Nephron progenitor cell (in vitro differentiated cells): ENCODE measurements at places on chromosomes 11 and 22.
A peak's percentile ranks its signal among the peaks of the same experiment; 100 is the strongest.

DNA sequence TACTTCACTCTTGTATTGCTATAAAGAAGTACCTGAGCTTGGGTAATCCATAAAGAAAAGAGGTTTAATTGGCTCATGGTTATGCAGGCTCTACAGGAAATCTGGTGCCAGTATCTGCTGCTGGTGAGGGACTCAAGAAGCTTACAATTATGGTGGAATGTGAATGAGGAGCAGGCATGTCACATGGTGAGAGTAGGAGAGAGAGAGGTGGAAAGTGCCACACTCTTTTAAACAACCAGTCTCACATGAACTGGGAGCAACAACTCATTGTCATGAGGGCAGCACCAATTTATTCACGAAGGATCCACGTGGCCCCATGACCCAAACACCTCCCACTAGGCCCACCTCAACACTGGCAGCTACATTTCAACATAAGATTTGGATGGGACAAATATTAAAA lies 24.6 kb upstream of the IGLL5 start:
- no peak for DNase-seq

DNA sequence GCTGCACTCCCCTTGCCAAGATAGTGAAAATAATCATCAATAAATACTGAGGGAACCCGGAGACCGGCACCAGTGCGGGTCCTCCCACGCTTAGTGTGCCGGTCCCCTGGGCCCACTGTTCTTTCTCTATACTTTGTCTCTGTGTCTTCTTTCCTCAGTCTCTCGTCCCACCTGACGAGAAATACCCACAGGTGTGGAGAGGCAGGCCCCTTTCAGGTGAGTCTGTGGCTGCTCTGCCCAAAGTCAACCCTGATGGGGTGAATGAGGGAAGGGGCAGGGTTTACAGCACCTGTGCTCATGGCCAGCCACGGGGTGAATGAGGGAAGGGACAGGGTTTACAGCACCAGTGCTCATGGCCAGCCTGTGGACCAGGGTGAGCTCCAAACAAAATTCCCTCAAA lies 4.7 kb downstream of the BET1L start:
- DNase-seq, result no peak

GRCh38 chr11:5881756-5882155 lies 1.3 kb downstream of the OR52E4 start:
- DNase-seq, result no peak

- no peak for DNase-seq
Observed at GRCh38 chr11:119317592-119318239, 786 bp upstream of the MCAM start.

DNA sequence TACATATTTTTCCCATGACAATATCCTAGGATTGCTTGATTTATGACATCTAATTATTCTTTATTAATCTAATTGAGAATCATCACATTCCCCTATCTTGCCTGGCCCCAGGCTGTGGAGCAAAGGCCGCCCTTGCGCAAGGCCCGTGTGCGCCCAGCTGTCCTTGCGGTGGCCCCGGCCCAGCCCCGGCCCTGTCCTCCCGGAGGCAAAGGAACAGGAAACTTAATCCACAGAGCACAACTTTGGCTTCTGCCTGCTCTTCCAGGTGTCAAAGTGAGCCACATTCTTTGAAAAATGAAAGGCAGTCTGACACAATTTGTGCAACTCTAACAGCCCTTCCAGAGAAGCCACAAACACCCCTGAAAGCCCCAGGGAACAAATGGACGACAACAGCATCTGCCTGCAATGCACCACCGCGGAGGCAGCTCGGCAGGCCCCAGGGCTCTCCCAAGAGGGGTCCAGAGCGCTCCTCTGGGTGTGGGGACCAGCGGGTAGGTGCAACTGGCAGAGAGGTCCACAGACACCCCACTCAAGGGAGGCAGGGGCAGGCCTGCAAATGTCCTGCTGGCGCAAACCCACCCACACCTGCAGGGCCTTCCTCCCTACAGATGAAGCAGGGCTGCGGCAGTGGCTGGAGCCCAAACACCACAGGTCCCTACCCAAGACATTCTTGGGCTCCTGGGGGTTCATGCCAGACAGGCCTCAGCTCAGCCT lies 30.3 kb downstream of the GNB1L start:
- no peak for DNase-seq

GRCh38 chr22:49569286-49570031 lies 258.2 kb downstream of the BRD1 start:
- DNase-seq, result no peak

- DNase-seq, result no peak
Observed at GRCh38 chr22:39133871-39134270, 18.6 kb downstream of the CBX7 start.

- no peak for DNase-seq
Observed at GRCh38 chr22:47987885-47988515, 1225.5 kb downstream of the TBC1D22A start.

- no peak for DNase-seq
Observed at GRCh38 chr22:47630741-47631534, 868.5 kb downstream of the TBC1D22A start.

- DNase-seq, result no peak
Observed at GRCh38 chr11:119307219-119307618, 9.7 kb downstream of the MCAM start.

DNA sequence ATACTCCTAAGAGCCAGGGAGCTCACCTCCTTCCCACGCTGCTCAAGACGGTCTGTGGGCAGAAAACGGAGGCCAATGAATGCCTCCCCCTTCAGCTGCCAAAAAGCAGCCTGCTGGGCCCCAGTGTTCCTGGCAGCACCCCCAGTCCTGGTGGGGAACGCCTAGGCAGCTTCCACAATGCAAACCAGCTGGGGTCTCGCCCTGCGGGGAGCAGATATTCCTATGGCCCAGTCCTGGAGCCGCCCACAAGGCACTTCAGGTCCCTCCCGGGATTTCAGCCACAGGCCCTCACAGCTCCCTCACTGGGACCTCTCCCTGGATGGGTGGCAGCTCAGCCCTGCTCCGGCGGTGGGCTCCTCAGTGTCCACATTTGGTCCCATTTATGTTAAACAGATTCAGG lies 29.2 kb downstream of the A4GALT start:
- DNase-seq, result no peak

- DNase-seq, result no peak
Observed at GRCh38 chr11:73410627-73411026, 34.4 kb downstream of the RELT start.

- DNase-seq, result peak; percentile 71
Observed at GRCh38 chr11:8871171-8871775, 39.7 kb upstream of the AKIP1 start.

DNA sequence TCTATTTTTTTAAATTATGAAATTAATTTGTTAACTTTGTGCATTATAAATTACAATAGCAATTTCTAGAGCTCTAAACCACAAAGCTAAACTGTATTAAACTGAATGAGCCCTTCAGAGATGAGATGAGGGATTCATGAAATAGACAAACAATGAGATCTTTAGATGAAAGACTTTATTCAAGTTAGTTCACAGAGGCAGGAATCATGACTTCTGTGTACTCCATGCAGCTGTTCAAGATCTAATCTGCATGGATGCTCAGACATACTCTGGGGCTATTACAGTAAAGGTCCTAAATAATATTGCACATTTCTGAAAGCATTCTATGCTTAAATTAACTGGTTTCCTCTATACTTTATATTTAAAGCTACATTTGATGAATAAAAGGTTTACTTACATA lies 122.7 kb downstream of the FCHSD2 start:
- DNase-seq, result no peak

- DNase-seq, result no peak
Observed at GRCh38 chr22:19271856-19272535, 19.5 kb downstream of the CLTCL1 start.

DNA sequence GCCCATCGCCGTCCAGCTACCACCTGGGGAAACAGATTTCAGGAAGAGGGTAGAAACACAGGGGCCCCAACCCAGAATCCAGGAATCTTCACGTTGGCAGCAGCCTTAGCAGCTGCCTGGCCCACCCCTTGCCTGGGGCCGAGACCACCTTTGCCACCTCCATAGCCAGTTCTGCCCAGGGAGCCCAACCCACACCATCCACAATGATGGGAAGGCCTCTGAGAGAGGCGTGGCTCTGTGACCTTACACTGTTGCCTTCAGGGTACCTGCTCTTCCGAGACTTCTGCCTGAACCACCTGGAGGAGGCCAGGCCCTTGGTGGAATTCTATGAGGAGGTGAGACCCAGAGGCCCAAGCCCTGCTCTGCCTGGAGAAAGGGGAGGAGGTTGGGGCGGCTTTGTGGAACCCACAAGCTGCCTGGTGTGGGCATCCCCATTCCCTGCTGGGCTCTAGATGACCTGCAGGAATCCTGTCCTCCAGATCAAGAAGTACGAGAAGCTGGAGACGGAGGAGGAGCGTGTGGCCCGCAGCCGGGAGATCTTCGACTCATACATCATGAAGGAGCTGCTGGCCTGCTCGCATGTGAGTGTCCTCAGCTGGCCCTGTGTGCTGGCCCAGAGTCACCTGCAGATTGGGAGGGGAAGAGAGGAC lies 10.0 kb upstream of the ANKRD13D start:
- no peak for DNase-seq

DNA sequence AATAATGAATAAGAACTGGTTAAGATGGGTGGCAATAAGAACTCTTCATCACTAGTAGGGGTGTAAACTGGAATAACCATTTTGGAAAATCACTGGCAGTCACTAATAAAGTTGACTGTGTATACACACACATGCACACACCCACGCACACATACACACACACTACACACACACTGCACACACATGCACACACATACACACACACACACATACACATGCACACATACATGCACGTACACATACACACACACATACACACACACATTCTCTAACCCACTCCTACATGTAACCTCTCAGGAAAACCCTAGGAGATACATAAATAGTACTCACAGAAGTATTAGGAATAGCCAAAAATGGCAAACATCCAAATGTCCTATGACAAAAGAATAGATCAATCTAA lies 406.5 kb upstream of the SYN3 start:
- DNase-seq, result no peak

DNA sequence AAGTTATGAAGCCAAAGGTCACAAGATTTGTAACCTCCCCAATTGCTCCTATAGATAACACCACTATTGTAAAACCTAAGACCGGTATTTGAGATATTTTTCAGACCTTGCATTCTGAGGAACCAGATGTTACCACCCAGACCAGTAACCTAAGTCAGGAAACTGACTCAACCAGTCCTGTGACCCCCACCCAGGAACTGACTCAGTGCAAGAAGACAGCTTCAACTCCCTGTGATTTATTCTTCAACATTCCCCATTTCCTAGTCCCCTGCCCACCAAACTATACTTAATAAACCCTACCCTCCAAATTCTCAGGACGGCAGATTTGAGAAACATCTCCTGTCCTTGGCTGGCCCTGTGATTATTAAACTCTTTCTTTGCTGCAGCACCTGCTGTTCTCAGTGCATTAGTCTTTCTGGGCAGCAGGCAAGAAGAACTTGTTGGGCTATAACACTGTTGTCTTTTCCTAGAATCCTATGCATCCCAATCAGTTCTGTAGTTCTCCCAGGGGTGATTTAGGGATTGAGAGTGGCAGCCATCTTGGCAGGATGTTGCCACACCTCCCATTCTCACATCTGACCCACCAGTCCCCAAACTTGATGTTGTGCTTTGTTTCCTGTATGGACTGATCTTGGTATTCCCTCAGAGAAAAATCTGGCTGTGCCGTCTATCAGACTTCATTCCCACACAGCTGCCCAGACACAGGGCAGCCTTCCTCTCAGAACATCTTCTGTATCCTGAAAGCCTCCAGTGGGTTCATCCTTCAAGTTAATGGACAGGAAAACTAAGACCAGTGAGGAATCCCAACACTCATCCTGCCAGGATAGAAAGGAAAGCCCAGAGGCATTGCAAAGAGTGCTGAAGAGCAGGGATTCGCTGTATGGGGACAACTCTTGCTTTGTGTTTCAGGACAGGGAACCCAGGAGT lies 104.0 kb downstream of the PDE2A start:
- DNase-seq, result no peak

DNA sequence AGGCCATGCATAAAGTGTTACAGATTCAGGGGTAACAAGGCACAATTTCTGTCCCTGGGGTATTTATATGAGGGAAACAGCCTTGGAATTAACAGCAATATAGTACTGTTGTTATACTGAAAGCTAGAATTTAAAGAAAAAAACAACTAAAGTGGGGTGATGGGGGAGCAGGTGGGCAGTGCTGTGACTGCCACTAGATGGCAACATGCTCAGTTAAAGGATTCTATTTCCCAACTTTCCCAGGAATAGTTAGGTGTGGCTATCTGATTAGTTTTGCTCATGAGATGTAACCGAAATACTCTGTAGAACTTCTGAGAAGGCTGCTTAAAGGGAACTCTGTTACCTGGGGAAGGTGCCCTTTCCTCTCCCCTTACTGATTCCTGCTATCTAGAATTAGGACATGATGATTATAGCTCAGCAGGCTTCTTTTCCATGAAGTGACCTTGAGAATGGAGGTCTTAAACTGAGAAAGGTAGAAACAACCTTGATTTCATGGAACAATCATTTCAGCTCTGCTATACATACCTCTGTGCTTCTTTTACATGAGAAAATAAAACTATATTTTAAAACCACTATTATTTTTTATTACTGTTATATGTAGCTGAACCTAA lies 102.6 kb downstream of the RELT start:
- DNase-seq, result no peak

GRCh38 chr11:6674862-6675261 lies 8.3 kb downstream of the MRPL17 start:
- no peak for DNase-seq

GRCh38 chr11:89433278-89433677 lies 57.9 kb downstream of the NOX4 start:
- DNase-seq, result no peak

- no peak for DNase-seq
Observed at GRCh38 chr11:104523611-104524010, 359.7 kb upstream of the PDGFD start.

- DNase-seq, result no peak
Observed at GRCh38 chr11:120773501-120774031, 250.3 kb upstream of the TBCEL start.

GRCh38 chr11:30635401-30635989 lies 49.3 kb upstream of the MPPED2 start:
- DNase-seq, result peak; percentile 47

DNA sequence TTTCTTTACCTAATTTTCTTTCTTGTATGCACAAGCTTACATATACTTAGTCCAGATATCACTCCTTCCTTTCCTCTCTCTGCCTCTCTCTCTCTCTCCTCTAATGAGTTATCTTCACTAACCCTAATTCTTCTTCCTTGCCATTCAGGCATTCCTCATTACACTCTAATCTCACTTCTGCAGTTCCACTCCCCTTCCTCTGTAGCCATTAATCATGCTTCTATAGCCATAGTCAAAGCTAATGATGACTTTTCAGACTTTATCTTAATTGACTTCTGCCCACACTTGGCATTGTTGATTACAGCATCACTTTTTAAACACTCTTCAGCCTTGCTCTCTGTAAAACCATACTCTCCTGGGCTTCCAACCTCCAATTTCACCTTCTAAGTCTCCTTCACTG lies 35.3 kb upstream of the SC5D start:
- DNase-seq, result no peak

DNA sequence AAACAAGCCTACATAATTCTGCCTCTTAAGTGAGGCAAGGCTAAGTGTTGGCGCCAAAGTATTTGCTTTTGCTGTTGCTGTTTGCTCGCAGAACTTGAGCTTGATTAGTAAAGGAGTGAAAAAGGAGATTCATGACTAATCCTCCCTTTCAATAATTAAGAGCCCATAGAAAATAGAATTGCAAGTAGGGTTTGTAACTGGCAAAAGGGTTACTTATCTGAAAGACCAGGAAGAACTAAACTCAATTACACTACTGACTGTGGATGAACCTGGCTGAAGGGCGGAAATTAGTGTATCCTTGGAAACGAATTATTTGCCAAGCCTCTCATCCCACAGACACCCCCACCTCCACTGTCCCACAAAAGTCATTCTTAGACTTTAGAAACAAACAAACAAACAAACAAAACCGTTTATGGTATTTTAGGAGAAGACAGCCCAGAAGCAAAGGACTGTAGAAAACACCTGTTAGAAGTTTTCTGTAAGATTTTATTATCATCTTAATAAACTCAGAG lies 411 bp upstream of the EXPH5 start:
- DNase-seq, result no peak
